Activated T-cell treated with anti-CD3 and anti-CD28 coated beads, Interleukin-2, amount 50 U/mL, for 48 hours (primary cell): ENCODE measurements at places on chromosomes 3 and 15.

- no peak for DNase-seq
Measured at GRCh38 chr3:183626877-183627594, 8.4 kb upstream of the KLHL24 start.

GRCh38 chr3:16336825-16337224 is 71.8 kb downstream of the OXNAD1 start:
- no peak for DNase-seq

DNA sequence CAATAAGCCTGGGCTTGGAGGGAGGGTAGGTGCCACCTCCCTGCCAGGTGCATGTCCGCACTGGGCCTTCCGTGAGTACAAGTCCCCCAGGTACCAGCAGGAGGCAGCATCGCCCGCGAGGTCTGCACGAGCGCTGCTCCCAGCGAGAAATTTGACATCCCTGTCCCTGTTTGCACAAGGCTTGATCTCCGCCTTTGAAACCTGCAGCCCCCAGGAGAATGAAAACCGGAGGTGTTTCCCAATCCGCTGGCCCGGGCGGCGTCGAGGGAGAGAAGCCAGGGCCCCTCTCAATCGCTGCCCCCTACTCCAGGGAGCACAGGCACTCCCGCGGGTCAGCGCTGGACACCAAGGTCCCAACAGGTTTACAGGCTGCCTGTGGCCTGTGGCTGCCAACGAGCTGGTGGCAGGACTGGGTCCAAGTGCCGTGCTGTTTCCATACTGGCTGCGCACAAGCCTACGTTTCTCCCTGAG is 961 bp downstream of the HAPLN3 start:
- peak; percentile 93 for DNase-seq

GRCh38 chr3:47419083-47420043 is 38.5 kb downstream of the PTPN23 start:
- DNase-seq = no peak

GRCh38 chr3:187242435-187242834 is 45.1 kb downstream of the RTP1 start:
- DNase-seq = no peak

- DNase-seq = no peak
Measured at GRCh38 chr3:144501467-144501866, 529.8 kb downstream of the DIPK2A start.
